Peyer's patch (tissue), 4 donors: ENCODE measurements at places on chromosomes 2 and 18.

DNA sequence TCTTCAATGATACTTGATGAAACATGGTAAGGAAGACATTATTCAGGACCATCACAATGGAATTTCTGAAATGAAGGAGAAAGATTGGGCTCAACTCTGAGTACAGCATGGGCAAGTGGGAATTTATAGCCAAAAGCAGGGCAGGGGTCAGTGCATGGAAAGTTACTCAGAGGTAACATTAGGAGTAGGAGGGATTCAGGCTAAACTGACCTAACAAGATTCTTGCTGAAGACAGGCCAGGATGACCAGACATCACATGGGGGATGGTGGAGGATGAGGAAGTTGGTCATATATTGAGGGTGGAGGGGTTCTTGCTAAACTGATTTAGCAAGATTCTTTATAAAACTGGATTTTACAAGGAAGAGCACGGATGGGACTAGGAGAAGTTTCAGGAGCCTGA, 489.8 kb downstream of the ADCYAP1 start:
- no peak for DNase-seq

DNA sequence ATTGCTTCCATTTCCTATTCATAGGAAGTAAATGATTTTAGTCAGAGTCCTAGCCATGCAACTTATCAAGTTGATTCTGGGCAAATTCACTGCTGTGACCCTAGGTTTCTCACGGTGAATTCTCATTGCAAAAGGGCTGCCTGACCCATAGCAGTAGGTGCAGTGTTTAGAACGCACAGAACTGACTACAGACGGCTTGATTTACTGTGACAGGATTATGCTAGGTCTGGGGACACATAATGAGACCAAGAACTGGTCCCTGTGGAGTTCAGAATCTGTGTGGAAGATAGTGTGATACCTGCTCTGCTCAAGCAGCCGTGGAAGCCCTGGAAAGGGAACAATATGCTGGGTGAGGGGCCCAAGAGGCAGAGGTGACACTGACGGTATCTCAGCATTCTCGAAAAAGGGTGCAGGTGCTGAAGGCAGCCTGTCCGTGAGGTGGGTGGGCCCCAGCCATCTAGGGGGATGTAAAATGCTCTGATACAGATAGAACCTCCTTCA, 46.4 kb downstream of the ABCG8 start:
- no peak for DNase-seq

DNA sequence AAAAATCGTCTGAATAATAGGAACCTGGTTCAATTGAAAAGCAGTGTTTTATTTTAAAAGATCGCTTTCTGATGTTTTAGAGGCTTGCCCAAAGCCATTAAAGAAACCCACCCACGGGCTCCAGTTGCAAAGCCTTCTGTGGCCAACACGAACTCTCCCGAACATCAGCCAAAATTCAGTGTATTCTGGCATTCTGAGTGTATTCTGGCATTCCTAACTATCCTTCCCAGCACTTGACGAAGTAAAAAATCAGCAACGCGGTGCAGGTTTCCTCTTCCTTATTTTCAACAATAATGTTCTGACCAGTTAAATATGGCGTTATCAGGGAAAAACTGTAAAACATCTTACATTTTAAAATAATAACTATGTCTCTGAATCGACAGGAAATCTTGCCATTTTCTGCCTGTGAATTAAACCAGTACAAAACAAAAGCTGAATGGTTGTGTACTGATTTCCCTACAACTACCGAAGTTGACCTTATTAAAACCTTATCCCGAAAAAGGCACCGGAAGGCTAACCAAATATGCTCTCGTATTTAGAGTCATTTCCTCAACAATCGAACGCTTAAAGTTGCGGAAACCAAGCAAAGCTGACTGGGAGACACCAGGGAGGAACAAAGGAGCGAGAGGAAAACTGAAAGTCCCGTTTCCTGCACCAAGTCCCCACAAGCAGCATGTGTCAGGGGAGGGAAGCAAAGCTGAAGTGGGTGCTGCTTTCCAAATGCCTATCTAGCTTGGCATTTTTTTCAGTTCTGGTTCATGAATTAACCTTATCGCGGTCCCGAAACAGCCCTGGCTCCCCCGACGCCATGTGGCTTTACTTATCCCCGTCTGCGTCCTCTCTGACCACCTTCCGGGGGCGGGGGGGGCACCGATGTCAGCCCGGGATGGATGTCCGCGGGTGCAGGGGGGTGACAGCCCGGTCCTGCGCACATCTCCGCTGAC, 44.3 kb downstream of the ZNF516 start:
- DNase-seq = peak; percentile 48

- DNase-seq = peak; percentile 28
Measured at GRCh38 chr2:8489751-8490150, 192.1 kb upstream of the ID2 start.

DNA sequence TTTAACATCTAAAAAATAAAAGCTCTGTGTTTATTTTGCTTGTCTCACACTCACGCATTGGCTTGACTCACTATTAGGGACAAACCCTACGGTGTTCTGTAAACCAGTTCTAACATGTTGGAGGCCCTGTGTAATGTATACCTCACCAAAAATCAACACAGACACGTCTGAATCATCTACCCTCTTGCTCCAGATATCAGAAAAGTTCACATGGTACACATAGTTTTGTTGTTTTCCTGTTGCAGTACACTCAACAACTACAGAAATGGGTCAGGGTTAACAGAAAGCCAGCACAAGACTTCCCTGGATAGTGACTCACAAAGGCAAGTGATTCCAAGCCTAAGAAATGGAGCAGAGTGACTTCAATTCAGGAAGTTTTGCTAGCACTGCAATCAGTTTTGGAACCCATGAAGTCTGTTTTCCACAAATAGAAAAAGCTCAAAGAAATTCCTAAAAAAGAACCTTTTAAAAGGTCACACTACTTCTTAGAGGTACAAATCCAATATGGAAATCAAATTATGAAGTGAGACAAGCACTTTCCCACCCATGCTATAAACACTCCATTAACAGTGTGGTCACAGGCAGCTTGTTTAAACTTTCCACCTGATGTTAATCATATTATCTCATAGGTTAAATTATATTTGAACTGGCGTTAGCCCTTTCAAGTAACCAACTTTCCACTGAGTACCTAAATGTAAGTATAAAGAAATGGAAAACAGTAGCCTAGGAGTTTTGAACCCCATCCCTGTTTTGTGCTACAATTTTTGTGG, 87.4 kb downstream of the GAREM1 start:
- no peak for DNase-seq

GRCh38 chr2:224078656-224079055, 39.6 kb upstream of the SERPINE2 start:
- DNase-seq = no peak

DNA sequence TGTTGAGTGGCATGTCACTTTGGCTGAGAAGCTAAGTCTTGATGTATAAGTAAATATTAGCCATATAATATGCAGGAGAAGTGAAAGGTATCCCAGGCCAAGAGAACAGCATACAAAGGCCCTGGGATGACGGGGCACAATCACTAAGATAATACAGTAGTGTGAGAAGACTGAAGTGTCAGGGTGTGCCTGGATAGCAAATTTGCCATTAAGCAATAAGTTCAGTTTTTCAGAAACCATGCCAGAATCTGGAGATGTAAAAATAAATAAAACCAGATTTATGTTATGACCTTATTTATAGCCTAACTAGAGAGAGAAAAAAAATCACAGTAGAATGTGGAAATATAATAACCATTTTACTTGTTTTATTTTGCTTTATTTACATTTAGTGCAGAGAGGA, 1858.7 kb upstream of the CELF4 start:
- no peak for DNase-seq

- DNase-seq = no peak
Measured at GRCh38 chr2:237422309-237422708, 8.3 kb upstream of the COL6A3 start.

DNA sequence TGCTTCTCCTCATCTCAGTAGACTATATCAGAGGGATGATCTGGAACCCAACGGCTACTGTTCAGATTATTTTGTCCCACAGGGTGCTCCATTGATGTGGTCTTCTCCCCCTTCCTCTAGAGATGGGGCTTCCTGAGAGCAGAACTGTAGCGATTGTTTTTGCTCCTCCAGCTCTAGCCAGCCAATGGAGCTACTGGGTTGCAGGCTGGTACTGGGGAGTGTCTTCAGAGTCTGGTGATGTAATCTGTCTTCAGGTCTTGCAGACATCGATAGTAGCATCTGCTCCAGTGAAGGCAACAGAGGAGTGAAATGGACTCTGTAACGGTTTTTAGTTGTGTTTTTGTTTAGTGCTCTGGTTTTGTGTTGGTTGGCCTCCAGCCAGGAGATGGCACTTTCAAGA, 621.9 kb downstream of the RNF144A start:
- DNase-seq = no peak

DNA sequence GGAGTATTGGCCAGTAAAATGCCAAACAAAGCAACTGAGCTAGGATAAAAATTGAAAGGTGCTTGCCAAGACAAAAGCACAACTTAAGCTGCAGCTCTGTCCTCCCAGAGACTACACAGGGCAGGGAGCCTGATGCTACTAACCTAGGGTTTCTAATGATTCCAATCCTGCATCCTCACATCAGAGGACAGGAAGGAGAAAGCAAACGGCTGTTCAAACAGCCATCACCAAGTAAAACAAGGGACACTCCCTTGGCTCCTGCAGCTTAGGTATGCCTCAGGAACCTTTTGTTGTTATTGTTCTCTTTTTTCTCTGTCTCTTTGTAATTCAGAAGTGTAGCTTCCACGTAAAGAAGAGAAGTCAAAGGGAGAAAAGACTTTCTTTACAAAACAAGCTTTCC, 99.5 kb downstream of the TCF4 start:
- no peak for DNase-seq

DNA sequence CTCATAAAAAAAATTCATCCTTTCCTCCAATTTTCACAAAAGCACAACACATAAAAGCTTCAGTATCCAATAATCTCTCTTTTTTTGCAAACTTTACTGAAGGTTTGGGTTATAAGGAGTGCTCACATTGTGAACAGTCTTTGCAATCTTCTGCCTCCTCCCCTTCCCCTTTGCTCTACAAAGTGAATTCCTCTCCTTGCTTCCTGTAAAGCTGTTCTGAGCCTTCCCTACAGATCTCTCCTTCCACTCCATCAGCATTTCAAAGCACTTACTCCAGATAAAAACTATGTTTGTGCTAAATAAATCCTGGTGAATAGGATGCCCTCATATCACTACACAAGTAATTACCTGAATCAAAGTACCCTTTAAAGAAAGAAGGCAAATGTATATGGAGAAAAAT, 4.6 kb upstream of the PDK1 start:
- DNase-seq = no peak

GRCh38 chr2:190759749-190760213, 110.9 kb downstream of the NAB1 start:
- DNase-seq = no peak
